ENCODE measurements at places on chromosomes 11 and 22.

- no peak for DNase-seq
Measured at GRCh38 chr11:76253416-76253815, 47.1 kb upstream of the WNT11 start.

- no peak for DNase-seq
Measured at GRCh38 chr11:120925944-120926343, 98.0 kb upstream of the TBCEL start.

DNA sequence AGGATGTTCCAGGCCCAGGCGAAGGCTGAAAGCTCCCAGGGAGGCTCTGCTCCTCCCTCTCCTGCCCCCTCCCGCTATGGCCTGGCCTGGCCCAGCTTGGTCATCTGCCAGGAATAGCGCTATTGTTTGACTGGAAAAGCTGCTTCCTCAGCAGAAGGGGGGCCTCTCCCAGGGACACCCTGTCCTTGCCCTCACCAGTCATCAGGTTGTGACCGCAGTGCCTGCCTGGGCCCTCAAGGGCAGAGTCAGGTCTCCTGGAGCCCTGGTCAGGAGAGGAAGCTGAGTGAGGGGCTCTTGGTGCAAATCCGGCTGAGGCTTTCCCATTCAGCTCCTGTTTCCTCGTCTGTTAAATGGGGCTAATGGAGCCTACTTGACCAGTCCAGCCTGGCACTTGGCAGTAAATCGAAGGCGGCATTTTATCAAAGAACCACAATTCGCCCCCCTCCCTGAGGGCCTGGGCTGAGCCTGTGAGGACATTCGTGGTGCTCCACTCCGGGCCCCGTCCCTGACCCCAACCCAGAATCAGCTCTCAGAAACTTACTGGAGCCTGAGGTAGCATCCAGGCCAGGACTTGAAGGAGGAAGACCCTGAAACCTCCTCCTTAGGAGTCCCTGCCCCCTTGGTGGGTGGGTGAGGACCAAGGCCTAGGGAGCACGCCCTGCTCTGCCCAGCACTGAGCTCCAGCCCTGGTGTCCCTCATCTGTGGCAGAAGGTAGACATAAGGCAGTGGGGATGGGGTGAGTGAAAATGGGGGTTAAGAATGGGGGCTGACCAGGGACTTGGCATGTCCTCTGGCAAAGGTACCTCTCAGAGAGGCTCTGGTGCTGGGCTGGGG lies 2.0 kb upstream of the CASTOR1 start:
- peak; percentile 82 for DNase-seq

GRCh38 chr11:117230999-117231841 lies 653 bp downstream of the PCSK7 start:
- DNase-seq, result no peak

DNA sequence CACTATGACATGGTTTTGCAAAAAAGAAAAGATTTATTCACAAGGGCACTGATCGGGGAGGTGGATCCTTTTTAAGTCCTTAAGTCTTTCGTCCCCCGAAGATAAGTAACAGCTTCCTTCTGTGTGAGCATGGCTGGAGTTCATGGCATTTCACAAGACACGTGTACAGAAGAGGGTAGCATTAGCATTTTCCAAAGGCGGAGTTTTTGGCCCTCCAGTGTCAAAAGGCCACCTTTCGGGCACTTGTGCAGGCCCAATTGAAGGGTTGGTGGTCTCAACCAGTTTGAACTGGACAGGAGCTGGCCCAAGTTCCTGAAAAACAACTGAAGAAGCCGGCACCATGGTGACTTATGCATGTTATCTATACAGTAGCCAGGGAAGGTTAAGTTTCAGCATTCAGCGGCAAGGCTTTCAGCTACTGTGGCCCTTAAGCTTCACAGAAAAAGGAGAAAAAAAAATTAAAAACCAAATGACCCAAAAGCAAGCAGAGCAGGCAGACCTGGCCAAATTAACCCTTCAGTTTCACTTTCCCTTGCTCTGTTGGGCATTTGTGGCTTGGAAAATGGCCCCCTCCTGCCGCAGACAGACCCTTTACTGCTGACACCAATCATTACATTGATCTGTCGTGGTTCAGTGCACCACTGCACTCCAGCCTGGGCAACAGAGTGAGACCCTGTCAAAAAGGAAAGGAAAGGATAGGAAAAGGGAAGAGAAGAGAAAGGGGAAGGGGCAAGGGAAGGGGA lies 18.7 kb downstream of the ZNF74 start:
- no peak for DNase-seq

All from femur (tissue), 1 donor.